ENCODE measurements at places on chromosomes 3 and 15. TPM values are rescaled to one million over a fixed set of nuclear protein-coding genes. Genes with fewer than 3 reads are reported as not detected.

The IQCF5 gene
- not detected for total RNA-seq

The ZPLD1 gene
- not detected for total RNA-seq

The CFAP44 gene
- 0.17 TPM for total RNA-seq

The ALAS1 gene
- total RNA-seq: 44.6 TPM

The SCAMP5 gene
- total RNA-seq: 0.45 TPM

The CACNA1D gene
- under 0.01 TPM for total RNA-seq

The GREM1 gene
- 26.1 TPM for total RNA-seq

The KBTBD13 gene
- not detected for total RNA-seq

The LAMB2 gene
- 215 TPM for total RNA-seq

The NTRK3 gene
- total RNA-seq: not detected

The CCR2 gene
- not detected for total RNA-seq

The DNAH12 gene
- not detected for total RNA-seq

The MUC20 gene
- total RNA-seq: 0.15 TPM

The RNU5B-1 gene
- not detected for total RNA-seq

The EIF4E3 gene
- 1.6 TPM for total RNA-seq

The ZNF80 gene
- not detected for total RNA-seq

The HAUS2 gene
- total RNA-seq: 65.0 TPM

The ARHGEF3 gene
- total RNA-seq: 2.1 TPM

The DRD3 gene
- not detected for total RNA-seq

The NEK10 gene
- 0.34 TPM for total RNA-seq

The CPLX3 gene
- total RNA-seq: not detected

The AADACL2 gene
- not detected for total RNA-seq

The ITIH1 gene
- not detected for total RNA-seq

The C2CD4A gene
- total RNA-seq: not detected
